NCI-H1092 (cell line): ENCODE measurements at places on chromosomes 2 and 18.
A peak's percentile ranks its signal among the peaks of the same experiment; 100 is the strongest.

GRCh38 chr2:111118981-111119821 is 1.5 kb upstream of the BCL2L11 start:
- no peak for DNase-seq

DNA sequence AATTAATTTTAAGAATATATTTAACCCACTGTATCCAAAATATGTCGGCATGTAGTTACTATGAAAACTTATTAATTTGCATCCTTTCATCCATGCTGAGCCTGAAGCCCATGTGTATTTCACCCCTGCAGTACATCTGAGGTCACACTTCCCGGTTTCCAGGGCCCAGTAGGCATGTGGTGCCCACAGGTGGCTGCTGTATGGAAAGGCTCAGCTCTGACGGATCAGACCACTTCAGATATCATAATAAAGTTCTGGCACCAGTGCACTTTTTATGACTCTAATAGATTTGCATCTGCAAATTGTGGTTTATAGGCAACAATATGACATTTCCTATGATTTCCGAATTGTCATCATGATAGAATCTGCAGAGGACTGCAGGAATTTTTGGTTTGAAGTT is 22.5 kb downstream of the SH3RF3 start:
- DNase-seq: peak; percentile 14

DNA sequence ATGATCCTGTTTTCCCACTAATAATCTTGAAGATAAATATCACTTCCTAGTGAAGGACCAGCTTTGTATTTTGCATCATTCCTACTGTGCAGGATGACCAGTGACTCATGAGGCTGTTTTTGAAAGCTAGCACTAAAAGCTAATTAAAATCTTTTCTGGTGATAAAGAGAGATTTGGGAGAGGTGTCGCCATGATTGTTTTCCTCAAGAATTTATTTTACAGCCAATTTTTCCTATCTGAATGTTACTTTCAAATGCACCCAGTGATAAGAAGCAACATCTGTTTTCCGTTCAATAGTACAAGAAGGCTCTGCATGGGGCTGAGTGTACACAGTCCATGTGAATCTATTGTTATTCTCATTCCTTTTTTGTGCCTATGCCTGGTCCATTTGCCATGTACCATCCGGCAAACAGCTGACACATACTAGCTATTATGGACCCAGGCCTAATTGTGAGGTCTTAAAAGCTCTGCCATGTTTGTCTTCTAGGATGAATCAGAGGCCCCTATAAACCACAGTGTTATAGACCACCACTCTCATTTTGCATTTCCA is 28.4 kb downstream of the MEIS1 start:
- DNase-seq: no peak

- DNase-seq: no peak
Observed at GRCh38 chr2:204074456-204074855, 137.9 kb downstream of the ICOS start.

- DNase-seq: no peak
Observed at GRCh38 chr2:164015328-164016123, 279.7 kb upstream of the FIGN start.

- DNase-seq: no peak
Observed at GRCh38 chr2:233062946-233063268, 2.8 kb downstream of the INPP5D start.

DNA sequence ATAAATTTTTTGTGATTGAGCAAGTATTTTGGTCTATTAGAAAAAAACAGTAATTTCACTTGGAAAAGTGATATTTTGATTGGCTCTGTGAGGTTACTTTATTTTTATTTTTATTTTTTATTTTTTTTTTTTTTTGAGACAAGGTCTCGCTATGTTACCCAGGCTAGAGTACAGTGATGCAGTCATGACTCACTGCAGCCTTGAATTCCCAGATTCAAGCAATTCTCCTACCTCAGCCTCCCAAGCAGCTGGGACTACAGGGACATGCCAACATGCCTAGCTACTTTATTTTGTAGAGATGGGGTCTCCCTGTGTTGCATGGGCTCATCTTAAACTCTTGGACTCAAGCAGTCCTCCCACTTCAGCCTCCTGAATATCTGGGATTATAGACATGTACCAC is 60.9 kb upstream of the MGAT5 start:
- DNase-seq: no peak
